ENCODE measurements at places on chromosomes 2 and 18. TPM values are rescaled to one million over a fixed set of nuclear protein-coding genes. Genes with fewer than 3 reads are reported as not detected.

The ITGA4 gene
- total RNA-seq, result 1.1 TPM

DNA sequence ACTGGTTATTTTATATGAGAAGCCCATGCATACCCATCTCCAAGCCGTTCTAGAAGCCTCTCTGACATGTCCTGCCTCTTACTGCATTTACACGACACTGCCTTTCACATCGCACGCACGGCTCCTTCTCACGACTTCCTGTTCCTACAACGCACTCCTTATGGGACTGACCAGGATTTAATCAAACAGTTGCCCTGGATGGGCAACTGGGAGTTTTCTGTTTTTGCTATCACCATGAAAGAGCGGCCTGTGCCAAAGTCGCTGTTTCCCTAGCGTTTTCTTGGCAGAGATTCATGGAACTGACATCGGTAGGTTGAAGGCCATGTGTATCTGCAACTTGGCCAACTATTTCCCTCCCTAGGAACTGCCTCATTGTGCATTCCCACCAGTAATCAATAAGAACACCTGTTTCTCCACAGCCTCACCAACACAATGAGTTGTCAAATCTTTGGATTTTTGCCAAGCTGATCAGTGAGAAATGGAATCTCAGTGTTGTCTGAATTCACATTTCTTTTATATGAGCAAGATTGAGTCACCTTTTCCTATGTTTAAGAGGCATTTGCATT, 97.2 kb upstream of the OTOS start:
- no peak overlapping the region for H3K27ac ChIP-seq
- DNase-seq, result no peak
- H3K4me3 ChIP-seq, result no peak overlapping the region
- H3K27me3 ChIP-seq, result no peaks in the 10 kb centered on the region
- peaks cover 22% of the 10 kb centered on the region for H3K4me1 ChIP-seq

DNA sequence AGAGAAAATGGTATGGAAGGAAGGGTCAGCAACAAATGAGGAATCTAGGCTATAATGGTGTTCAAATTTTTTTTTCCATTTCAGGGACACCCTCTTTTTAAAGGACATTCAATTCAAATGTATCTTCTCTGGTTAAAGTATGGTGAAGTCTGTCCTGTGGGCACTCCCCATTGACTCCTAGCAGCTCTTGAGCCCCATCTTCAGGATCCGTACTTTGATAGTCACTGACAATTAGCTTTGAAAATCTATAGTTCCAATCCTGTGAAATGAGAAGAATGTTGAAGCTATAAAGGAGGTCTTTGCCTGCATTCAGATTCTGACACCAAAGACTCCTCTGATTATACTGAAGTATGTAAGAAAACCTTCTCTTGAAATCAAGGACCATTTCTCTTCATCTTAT, 43.3 kb downstream of the KCNH7 start:
- no peaks in the 10 kb centered on the region for H3K36me3 ChIP-seq
- no peak overlapping the region for H3K27ac ChIP-seq
- no peaks in the 10 kb centered on the region for H3K27me3 ChIP-seq
- no peaks in the 10 kb centered on the region for H3K4me1 ChIP-seq
- DNase-seq, result no peak
- no peak overlapping the region for H3K4me3 ChIP-seq

GRCh38 chr18:49723648-49724180, 89.6 kb downstream of the ACAA2 start:
- peaks cover 10% of the 10 kb centered on the region for H3K4me1 ChIP-seq
- H3K36me3 ChIP-seq, result no peaks in the 10 kb centered on the region
- DNase-seq, result no peak
- no peak overlapping the region for H3K4me3 ChIP-seq
- H3K27ac ChIP-seq, result no peak overlapping the region

DNA sequence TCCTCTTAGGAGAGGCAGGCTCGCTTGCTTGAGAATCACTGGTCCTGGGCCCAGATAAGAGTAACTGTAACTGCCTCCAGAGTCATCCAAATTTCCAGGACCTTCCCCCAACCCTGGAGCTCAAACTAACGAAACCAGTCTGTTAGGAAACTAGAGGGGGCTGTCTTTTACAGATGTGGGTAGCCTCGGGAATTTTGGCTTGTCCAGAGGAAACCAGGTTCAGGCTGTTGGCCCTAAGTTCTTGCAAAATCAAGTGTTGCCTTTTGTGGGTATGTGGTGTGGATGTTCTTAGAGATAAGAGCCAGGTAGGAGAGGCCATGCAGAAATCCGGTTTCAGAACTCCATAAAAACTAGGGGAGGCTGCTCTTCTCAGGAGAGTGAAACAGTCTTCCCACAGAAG, 125.0 kb upstream of the DLX2 start:
- no peak overlapping the region for H3K27ac ChIP-seq
- no peaks in the 10 kb centered on the region for H3K36me3 ChIP-seq
- no peaks in the 10 kb centered on the region for H3K4me1 ChIP-seq
- H3K27me3 ChIP-seq, result peaks cover 19% of the 10 kb centered on the region

DNA sequence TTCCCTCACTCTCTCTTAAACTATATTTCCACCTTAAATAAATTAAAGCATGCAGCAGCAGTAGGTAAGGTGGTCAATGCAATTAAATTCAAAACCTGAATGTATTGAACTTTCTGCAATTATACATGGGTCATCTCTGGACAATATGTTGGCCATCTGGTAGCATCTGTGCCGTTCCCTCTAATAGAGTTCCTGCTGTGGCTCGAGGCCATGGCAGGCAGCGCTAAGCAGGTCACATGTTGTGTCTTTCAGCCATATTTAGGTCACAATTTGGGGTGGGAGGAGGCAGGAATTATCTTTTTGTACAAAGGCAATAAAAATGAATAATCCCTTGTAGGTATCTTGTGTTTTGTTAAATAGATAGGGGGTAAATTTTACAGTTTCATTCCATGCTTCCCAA, 676.2 kb downstream of the ZEB2 start:
- no peak overlapping the region for H3K27ac ChIP-seq
- H3K4me1 ChIP-seq, result no peaks in the 10 kb centered on the region
- DNase-seq, result no peak
- no peak overlapping the region for H3K4me3 ChIP-seq
- no peaks in the 10 kb centered on the region for H3K36me3 ChIP-seq

Measured in K562 (cell line).